IMR-90 (cell line): ENCODE measurements at places on chromosomes 7 and 10.
A peak's percentile ranks its signal among the peaks of the same experiment; 100 is the strongest.

DNA sequence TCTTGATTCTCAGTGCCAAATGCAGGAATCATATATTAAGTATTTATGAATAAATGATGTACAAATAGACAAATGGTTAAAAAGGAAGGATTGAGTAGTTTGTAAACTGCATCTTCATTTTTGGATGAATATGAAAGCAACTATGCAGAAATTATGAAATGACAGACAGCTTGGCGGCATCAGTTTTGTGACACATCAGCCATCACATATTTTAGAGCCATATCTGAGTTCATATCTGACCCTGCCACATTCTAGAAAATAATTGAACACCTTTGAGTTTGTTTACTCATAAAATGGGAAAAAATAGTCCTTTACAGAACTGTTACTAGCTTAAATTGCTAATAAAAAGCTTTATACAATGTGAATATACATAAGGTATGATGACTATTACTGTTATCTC is 448.2 kb downstream of the KIF20B start:
- no peak for DNase-seq

DNA sequence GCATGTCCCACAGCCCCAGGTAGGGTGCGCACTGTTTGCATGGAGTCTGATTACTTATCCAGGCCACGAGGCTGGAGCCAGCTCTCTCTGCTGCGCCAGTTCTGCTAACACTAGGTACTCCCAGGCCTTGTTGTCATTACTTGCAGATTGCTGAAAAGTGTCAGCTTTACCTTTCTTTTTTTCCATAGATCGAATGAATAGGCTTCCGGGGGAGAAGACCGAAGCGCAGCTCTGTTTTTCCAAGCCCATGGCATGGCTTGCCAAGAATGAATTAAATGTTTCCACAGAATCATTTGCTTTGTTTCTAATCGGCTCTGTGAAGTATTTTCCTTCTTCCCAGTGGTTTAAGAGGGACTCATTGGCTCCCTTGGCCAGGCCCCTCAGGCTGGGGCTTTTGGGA is 285.8 kb downstream of the BMPER start:
- no peak for DNase-seq

GRCh38 chr7:136267822-136268221 is 290.7 kb upstream of the MTPN start:
- no peak for DNase-seq

DNA sequence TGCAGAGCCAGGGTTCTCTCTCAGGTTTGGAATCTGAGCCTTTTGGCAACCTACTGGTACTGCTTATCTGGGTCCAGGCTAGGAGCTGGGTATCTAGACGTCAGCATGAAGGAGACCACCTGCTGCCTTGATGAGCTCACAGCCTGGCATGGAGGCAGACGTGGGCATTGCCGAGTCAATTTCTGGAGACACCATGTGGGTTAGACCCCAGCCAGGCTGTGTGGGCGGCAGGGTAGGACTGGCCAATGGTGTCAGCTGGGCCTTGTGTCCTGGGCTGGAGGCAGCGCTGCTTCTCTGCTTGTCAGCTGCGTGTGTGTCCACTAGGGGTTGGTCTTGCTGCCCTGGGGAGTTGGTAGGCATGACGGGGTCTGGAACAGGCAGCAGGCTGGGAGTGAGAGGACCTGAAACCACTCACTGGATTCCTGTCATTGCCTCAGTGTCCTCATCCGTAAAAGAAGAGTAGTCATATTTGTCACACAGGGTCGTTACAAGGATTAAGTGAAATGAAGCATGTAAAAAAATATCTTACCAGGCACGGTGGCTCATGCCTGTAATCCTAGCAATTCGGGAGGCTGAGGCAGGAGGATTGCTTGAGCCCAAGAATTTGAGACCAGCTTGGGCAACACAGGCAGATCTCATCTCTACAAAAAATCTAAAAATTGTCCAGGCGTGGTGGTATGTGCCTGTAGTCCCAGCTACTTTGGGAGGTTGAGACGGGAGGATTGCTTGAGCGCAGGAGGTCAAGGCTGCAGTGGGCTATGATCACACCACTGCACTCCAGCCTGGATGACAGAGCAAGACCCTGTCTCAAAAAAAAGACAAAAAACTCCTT is 31.7 kb upstream of the ANKRD2 start:
- no peak for DNase-seq

GRCh38 chr7:12028508-12028907 is 182.6 kb upstream of the TMEM106B start:
- DNase-seq: peak; percentile 64

DNA sequence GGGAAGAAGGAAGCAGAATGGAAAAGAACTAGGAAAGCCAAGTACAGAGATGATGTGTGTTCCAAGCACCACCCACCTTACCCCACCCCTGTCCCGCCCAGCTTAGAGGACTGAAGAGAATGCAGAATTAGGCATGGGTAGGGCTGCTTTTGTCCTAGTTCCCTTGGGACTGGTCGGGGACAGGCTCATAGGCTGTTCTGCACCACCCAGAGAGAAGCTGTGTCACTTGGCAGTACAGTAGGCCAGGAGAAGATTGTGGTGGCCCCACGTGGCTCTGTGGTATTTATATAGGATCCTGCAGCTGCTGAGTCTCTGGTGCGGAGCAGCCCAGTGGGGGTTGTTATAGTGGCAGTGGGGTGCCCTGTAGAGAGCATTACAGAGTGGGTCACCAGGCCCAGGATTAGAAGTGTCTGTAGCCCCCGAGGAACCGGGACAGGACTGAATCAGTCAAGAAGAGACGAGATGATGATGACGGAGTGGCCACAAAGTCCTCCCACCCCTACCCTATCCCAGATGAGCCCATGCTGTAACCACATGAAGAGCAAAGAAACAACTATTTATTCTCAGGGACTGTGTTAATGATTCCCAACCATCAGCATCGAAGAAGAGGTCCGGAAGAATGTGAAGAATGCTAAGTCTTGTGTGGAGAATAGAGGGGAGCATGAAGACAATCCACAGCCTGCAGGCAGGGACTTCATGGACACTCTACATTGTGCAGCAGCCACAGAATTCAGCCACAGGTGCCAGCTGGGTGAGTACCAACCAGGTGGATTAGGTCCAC is 88.9 kb downstream of the C1GALT1 start:
- no peak for DNase-seq

GRCh38 chr7:28718545-28718944 is 239.6 kb downstream of the TRIL start:
- DNase-seq: no peak

DNA sequence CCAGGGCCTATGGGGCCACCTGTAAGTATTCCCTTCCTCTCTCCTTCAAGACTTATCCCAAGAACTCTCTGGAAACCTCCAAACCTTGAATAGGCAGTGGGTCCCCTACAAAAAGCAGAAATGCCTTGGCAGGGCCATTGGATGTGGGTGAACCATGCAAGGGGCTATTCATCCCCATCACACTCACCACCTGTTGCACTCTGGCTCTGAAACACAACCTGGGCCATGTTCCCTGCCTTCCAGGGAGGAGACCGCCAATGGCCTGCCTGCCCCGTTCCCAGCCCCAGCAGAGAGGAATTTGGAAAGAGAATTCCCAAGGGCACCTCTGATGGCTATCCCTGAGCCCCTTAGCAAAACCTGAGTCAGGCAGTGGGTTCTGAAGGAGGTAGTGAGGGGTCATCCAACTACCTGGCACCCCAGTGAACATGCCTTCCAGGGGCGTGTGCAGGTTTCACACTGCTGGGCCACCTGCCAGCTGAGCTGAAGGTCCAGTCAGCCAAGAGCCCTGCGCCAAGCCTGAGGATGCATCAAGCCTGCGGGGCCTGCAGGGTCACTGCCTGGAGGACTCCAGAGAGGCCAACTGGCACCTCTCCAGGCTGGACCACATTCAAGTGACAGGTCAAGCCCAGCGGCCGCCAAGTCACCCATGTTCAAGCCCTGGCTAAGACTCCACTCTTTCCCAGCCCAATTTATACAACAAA is 101.3 kb downstream of the COL13A1 start:
- DNase-seq: no peak

- peak; percentile 51 for DNase-seq
Observed at GRCh38 chr7:105769901-105770628, 106.3 kb downstream of the ATXN7L1 start.
